ENCODE measurements at places on chromosomes 7 and 10.

GRCh38 chr10:6008497-6009142 is 31.3 kb upstream of the IL15RA start:
- DNase-seq: no peak

DNA sequence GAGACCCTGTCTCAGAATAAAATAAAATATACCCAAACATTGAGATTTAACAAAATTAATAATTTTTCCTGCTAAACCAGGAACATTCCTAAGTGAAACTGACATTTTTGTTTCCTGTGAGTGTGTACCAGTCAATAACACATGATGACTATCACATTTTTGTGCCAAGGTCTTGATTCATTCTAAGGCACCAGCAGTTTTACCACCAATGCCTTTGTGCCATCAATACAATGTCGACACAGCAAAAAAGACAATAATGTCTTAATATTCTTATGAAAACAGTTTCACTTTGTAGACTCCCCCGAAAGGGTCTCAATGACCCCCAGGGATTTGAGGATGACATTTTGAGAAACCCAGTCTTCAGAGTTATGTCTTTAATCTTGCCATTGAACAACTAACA is 7.2 kb upstream of the CADPS2 start:
- DNase-seq: no peak

DNA sequence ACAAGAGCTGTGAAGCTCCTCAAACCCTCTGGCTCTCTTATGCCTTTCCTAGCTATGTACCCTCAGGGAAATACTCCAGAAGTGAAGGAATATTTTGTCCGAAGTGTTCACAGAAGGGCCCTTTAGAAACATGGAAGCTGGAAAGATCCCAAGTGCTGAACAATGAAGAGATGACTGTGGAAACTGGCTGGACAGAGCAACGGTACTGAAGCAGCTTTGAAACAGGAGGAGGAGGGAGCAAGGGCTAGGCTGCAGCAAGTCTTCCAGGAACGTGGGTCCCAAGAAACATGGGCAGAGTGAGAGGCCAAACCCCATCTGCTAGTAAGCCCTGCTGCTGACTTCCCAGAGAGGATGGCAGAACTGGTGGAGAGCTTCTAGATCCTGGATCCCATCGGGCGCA is 3.0 kb upstream of the PSAP start:
- no peak for DNase-seq

GRCh38 chr7:124071843-124072242 is 39.0 kb upstream of the TMEM229A start:
- DNase-seq: no peak

DNA sequence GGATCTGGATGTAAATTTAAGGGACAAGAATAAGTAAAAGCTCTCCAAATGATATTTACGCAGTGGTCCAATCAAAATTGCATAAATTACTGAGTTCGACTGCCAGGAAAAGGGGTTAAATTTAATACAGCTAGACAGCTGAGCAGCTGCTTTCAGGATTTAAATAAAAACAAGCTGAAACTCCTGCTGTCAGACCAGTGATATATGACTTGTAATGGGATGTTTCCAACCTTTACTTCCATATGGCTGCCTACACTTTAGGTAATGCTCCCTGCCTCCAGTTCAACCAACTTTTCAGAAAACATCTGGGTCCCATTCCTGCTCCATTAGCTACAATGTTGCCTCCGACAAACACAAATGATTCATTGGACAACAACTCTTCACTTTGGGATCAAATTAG is 326.3 kb upstream of the DGKB start:
- DNase-seq: no peak

GRCh38 chr10:103747193-103747865 is 108.0 kb downstream of the SH3PXD2A start:
- no peak for DNase-seq

- DNase-seq: no peak
These were observed 100.7 kb downstream of the CYTH3 start for GRCh38 chr7:6171532-6172223.

DNA sequence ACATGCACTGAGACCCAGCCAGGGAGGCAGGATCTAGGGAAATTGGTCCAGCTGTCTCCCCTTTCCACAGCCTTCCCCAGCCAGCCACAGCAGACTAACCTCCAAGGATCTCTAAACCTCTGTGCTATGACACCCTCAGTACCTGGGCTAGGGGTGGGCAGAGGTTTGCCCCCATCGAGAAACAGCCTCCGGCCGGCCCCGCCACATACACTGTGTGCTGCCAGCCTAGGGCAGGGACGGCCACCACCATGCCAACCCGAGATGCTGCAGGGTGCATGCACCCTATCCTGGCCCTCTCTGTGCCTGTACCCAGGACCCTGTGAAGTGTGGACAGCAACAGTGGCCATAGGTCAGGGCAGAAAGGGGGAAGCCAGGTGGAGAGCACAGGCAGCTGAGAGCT is 58.1 kb downstream of the PARP12 start:
- DNase-seq: no peak

DNA sequence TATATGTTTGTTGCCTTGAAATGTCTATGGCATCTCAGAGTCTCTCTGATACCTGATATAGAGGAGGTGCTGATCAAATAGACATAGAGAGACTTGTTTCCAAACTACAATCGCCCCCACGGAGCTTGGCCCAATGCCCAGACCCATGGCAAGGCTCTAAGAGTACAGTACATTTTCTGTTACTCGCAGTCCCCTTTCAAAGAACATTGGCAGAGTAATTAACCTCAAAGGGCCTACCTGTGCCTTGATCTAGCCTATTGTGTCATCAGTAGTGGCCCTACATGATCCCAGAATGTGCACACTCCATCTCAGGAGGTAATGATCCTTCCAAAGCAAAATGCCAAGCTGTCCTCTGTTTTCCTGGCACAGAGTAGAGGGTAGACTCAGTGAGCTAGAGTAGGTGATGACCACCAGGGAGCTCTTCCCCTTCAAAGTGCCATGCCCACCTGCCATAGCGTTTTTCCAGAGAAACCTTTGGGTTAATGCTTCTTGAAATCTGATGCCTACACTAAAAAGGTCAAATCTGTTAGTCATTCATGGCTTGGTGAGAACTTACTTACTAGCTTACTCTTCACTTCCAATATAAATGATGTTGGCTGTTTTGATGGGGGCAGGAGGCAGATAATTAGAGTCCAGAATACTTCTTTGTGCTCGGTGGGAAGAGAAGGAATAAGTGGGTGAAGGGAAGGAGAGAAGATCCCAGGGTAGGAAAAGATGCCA is 41.2 kb upstream of the ACSL5 start:
- no peak for DNase-seq

- no peak for DNase-seq
These were observed 235.2 kb upstream of the GRB10 start for GRCh38 chr7:51017576-51018535.

DNA sequence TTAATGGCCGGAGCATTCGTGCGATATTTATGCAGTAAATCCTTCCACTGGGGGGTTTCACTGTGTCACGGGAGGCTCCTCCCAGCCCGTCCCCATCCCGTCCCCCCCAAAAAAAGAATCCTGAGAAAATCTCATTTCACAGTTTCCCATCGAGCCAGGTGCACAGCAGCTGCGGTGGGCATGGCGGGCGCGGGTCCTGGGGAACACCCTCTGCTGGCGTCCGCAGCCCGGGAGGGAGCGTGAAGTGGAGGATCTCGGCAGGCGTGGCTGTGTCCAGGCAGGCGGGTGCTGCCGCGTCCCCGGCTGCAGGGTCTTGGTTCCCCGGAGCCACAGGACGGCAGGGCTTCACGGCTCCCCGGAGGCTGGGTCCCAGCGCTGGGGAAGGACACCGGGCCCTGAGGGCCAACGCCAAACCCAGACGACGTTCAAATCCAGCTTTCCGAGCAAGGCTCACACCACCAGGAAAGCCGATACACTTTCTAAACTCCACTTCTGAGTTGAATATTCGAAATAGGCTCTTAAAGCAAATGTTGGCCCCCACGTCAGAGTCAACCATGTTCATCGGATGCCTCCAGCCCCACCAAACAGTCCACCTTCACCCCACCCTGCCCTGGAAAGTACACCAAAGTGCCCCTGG is 55.7 kb downstream of the PDGFA start:
- DNase-seq: no peak

- DNase-seq: no peak
These were observed 20.3 kb upstream of the GNA12 start for GRCh38 chr7:2864204-2864985.

DNA sequence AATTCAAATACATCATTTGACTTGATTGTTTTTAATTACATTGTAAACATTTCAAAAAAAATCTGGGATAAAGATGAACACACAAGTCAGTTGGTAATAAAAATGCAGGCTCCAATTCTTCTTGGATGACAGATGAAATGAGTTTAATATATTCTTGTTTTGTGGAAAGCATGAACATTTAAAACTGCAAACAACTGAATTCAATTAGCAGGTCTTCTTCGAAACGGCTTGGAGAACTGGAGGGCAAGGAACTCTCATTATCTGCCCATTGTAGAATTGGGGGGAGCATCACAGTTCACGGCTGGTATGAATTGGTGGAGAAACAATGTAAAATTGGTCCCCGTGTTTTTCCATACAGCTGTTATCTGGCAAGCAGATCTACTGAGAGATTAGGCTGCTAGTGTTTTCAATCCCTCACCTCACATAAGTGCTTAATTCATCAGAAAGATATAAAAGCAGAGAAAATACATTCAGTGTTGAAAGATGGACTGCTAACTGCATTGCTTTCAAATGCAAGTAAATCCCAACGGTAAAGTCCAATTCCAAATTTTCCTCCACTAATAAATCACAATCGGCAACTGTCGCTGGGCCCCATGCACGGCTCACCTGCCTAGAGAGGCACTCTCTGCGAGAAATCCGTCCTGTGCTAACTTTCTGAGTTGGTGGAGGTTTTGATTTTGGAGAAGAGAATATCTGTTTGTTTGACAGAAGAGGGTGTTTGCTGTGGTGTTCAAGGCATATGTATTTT is 199.5 kb downstream of the ZNF438 start:
- no peak for DNase-seq

DNA sequence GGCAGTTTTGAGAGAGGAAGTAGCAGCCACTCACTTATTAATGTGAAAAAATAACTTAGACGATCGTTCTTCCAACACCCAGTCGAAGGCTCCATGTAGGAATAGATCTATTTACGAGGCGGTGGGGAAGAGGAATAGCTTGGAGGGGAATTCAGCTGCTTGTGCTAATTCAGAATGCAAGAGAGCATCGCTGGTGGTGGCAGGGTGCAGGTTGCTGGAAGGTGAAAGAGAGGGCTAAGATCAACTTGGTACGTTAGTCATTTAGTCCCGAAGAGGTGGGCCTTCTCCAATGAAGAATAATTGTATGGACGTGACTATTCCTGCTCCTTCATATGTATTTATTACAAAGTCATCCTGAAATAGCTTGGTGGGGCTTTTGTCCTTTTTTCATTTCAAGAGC is 98.5 kb downstream of the SEC23IP start:
- no peak for DNase-seq

DNA sequence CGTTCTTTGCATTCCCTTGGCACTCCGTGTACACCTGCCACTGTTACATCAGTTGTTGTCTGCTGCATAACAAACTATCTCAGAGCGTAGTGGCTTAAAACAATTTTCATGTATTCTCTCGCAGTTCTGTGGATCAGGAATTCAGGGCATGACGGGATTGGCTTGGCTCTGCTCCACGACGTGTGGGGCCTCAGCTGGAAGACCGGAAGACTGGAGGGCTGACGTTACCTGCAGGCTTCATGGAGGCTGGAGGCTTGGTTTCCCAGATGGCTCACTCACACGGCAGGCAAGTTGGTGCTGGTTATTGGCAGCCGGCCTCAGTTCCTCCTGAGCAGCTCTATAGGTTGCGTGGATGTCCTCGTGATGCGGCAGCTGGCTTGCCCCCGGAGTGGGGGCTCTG is 25.5 kb downstream of the NYAP1 start:
- peak; percentile 39 for DNase-seq
